ENCODE measurements at places on chromosomes 3 and 15.

- DNase-seq, result no peak
Measured at GRCh38 chr3:140974900-140975299, 33.3 kb downstream of the SLC25A36 start.

- DNase-seq, result no peak
Measured at GRCh38 chr3:81788610-81789009, 27.2 kb upstream of the GBE1 start.

- DNase-seq, result no peak
Measured at GRCh38 chr3:31962801-31963205, 18.3 kb downstream of the OSBPL10 start.

GRCh38 chr15:95558131-95558530 lies 772.4 kb upstream of the NR2F2 start:
- no peak for DNase-seq

DNA sequence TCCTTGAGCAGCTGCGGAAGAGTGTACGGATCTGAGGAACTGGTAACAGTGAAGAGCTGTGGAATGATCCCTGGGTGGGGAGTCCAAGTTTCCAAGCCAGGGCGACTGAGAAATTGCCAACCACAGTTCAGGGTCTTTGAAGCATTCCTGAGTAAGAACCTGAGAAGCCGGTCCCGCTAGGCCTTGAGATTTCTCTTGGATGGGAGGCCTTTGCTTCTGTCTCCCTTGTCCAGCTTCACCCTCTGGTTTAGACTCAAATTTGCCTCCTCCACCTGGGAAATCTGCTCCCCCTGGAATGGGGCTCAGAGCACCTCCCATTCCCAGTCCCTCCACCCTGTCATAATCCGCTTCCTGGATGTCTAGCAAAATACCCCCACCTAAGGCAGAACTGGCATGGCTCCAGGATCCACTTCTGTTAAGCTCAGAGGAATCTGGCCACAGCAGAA lies 127.7 kb upstream of the DLG1 start:
- DNase-seq, result no peak

DNA sequence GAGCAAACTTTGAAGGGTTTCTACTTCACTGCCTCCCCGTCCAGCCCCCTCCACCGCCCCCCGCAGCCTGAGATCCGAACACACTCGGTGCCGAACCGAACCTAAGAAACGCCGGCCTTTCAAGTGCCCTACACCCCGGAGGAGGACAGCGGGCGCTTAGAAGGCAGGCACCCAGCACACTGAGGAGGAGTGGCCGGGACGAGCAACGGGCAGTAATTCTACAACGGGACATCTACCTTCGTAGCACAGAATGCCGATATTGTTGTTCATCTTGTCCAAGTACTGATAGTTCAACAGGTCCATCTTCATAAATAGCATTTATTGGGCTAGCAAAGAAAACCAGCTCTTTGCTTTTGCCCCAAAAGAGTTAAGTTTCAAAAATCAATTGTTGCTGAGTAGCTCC lies 513 bp downstream of the VGLL4 start:
- no peak for DNase-seq

Data from NCI-H446 (cell line).